ENCODE measurements at places on chromosomes 1 and 21. TPM values are rescaled to one million over a fixed set of nuclear protein-coding genes. Genes with fewer than 3 reads are reported as not detected.

GRCh38 chr1:154223621-154224020 lies 2.9 kb downstream of the UBAP2L start:
- no peak for DNase-seq

GRCh38 chr1:10775763-10776162 lies 20.7 kb downstream of the CASZ1 start:
- no peak for DNase-seq

The DHRS3 gene
- 172 TPM for total RNA-seq

GRCh38 chr1:179938752-179939151 lies 15.9 kb upstream of the CEP350 start:
- no peak for DNase-seq

- DNase-seq, result peak; percentile 91
Observed at GRCh38 chr1:202164271-202165037, 4.1 kb upstream of the PTPN7 start.

DNA sequence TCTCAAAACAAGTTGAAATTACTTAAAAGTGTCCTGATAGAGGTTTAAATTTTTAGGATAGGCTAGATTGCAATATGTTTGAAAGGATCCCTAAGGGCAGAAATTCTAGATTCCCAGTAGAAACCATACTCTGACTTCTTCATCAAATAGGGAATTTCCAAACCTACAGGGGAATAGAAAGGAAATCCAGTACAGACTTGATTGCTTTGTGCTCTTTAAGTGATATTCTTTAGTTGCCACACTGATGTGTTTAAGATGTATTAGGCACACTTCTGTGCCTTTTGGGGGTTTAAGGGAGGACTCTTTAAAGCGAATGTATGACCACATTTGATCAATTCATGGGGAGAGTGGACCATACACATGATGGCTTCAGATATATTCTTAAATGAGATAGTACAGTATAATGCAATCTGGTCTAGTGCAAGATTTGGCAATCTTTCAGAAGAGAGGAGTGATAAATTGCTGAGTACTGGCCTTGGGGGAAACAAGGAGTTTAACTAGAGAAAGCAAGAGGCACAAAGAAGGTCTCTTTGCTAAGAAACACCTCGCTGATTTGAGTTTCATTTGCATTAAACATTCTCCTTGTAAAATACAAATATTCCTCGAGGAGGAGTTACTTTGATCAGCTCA lies 268.8 kb upstream of the NR5A2 start:
- no peak for DNase-seq

DNA sequence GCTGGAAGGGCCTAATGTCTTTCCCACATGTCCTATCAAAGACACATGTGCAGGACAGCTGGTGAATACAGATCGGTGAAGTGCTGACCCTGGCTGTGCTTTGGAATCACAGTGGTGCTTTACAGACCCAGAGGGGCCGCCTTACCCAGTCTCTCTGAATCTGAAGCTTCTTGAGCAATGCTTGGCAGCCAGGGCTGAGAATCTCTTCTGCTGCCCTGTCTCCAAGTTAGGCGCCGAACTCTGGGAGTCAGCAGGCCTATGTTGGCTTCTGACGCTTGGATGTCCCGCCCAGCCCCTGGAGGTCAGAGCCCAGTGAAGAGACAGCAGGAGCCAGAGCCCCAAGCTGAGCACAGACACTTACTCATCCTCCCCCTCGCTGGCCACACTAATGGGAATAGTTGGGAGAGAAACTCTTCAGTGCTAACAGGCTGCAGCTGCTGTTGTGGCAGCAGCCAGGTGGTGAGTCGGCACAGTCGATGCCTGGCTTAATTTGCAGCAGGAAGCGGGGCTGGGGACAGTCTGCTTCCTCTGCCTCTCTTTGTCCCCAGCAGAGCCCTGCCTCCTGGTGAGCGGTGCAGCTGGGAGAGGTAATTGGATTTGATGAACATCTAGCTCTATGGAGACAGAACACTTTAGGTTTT lies 68.1 kb downstream of the URB2 start:
- peak; percentile 42 for DNase-seq

The MX2 gene
- 12.4 TPM for total RNA-seq

DNA sequence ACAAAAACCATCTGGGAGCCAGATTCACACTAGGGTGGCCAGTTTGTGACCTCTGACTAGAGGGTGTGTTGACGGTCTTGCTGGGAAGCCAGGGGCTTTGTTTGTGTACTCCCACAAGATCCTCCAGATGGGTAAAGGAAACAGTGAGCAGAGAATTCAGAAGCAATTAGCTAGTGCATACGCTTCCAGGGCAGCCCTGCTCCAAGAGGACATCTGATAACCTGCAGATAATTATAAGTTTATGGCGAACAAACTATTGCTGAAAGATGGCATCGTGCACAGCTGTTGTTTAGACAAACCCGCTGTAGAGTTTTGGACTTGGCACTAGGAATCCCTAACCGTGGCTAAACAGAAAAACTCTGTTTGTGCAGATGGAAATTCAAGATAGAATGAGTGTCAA lies 326.4 kb downstream of the TGFB2 start:
- DNase-seq, result peak; percentile 45

GRCh38 chr1:57321776-57322175 lies 102.1 kb downstream of the DAB1 start:
- DNase-seq, result no peak

The DYNLT5 gene
- total RNA-seq, result 1.4 TPM

DNA sequence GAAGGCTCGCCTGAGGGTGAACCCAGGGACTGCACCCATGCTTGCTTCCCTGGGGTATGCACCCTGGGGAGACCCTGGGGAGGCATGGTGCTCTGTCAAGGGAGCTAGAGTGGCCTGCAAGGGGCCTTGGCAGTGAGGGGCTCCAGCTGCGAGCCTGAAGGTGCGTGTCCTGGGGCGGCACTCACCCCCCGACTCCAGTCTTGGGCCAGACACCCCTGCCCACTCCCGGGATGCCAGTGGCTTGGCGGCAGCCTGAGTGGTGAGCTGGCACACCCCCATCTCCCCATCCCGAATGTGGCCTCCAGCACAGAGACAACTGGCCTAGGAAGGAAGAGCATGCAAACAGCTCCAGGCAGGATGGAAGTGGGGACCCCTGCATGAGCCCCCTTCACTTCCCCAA lies 2.6 kb downstream of the SUMO3 start:
- peak; percentile 78 for DNase-seq

DNA sequence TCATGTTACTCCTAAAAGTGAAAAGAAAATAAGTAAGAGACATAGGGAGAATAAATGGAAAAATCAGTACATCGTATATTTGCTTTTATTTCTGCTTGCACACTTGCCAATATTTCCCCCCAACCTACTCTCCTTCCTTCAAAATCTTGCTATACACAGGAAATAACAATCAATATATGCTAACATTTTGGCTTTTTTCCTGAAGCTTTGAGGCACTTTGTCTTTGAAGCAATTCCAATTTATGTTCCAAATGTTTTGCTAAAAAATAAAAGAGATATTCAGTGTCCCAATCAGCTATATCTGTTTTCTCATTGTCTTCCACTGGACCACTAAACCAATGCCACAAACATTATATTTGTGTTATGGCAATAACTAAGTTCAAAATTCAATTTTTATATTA lies 184.0 kb upstream of the NEGR1 start:
- no peak for DNase-seq

DNA sequence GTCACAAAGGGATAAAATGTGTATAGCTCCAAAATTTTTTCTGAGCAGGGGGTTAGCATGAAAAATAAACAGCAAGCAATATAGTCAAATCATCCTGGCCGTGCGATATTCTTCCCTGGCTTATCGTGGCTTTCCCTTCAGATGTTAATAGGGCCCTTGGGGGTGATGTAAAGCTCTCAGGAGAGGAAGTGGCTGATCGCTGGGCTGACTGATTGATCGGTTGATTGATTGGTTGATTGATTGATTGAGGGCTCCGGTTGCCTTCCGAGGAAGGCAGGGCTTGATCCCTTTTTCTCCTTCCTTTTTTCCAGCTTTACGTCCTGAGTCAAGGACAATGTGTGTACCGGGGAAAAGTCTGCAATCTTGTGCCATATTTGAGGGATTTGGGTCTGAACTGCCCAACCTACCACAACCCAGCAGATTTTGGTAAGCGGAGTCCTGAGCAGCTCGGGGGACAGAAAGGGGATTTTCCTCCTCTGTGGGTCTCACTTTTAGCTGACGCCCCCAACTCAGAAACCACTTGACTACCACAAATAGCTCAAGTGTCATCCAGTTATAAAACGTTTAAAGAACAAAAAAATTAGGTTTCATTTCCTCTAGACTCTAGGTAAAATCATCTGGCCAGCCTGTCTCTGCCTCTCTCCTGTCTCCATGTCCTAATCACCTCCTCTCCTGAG lies 29.5 kb downstream of the TFF3 start:
- DNase-seq, result no peak

DNA sequence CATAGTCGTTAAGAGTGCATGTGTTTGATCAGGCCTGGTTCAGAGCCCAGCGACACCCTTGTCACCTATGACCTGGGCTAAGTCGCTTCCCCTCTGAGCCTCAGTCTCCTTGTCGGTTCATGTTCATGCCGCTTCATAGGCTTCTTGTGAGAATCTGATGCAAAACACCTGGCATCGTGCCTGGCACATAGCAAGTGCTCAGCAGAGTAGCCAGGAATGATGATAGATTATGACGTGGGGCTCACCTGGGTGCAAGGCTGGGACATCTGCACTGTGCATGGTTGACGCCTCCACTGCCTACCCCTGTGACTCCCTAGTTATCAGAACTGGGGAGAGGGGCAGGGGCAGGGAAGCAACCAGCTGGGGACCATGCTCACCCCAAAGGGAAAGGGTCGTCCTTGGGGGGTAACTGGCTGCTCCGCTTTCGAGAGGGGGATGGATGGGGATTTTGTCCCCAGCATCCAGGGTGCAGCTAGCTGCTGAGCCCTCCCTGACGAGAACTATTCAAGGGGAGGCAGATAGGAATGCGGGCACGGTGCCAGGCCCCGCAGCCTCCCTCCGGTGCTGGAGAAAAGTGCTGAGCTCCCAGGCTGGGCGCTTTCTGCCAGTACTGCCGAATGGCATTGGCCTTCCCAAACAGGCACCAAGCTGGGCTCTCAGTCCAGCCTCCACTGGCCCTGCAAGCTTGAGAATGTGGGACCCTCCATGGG lies 9.3 kb downstream of the EFHD2 start:
- DNase-seq, result peak; percentile 73

The USP33 gene
- total RNA-seq, result 89.8 TPM

The FCGR3A gene
- total RNA-seq, result under 0.01 TPM

GRCh38 chr1:223504741-223505140 lies 111.5 kb downstream of the CCDC185 start:
- peak; percentile 95 for DNase-seq

DNA sequence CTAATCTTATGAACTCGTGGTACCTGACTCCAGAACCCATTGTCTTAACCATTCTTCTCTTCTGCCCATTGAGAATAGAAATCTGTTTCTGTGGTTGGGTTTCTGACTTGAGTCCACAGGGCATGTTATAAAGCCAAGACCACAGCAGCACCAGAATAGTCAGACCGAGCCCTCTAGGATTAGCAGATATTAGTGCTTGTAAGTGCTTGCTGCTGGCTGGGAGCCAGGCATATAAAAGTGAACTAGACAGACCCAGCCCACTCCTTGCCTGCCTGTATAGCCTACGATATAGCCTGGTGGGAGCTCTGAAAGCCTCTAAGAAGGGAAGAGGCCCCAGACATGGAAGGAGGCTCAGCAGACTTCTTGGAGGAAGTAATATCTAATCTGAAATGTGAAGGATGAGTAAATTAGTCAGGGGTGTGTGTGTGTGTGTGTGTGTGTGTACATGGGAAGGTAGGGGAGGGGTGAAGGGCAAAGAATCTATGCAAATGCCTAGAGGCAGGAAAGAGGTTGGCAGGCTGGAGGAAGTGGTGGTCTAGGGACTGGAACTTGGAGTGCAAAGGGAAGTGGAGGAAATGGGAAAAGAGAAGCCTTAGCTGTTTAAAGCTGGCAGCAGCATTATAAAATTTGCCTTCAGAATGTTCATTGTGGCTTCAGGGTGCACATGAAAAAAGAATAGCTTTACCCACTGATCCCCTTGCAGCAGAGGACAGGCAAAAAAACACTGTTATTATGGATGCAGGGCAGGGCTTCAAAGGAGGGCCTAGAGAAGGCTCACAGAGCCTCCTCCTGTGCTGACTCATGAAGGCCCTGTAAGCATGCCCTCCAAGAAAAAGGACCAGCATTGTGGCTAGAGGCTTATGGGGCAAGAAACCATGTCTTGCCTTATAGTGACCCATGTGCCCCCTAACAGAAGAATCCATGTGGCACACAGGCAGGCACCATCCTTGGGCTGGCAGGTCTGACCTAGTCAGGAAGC lies 169.2 kb downstream of the LMX1A start:
- DNase-seq, result no peak

The CACNA1S gene
- not detected for total RNA-seq

- DNase-seq, result no peak
Observed at GRCh38 chr1:42946120-42946898, 12.4 kb downstream of the SLC2A1 start.

DNA sequence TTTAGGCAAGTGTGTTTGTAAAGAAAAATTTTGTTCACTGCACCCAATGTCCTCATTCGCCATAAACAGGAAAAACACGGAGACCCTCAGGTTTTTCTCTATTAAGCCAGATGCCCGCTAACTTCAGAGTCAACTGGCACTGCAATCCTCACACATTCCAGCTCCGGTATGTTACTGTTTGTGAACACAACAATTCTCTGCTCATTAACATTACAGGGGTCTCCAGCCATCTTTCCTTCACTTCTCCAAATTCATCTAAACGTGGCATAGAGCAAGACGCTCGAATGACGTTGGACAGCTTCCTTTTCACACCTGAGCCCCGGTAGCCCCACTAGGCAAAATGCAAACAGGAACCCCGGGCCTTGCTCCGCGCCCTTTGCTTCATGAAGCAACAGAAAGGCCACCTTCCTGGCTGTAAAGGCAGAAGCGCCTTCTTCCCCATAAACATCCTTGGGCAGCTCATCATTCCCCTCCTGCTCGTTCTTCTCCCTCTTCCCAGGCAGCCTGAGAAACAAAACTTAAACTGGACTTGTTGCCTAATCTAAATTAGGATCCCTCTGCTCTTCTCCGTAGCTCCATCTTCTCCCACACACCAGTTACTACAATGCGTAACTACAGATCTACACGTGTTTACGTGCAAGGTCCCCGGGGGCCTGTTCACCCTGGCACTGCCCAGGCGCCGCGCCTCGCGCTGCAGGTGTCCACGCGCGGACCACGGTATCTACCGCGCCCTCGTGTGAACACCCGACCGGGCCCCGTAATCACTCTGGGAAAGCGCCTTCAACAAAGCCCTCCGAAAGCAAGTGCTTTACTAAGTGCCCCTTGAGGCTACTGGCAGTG lies 1.2 kb downstream of the LBR start:
- peak; percentile 83 for DNase-seq

GRCh38 chr1:7993593-7994479 lies 32.3 kb downstream of the ERRFI1 start:
- DNase-seq, result peak; percentile 87

GRCh38 chr1:168553680-168554553 lies 10.1 kb upstream of the XCL2 start:
- no peak for DNase-seq

The CHRNB2 gene
- total RNA-seq, result not detected

Data from osteoblast (primary cell).